ENCODE measurements at places on chromosomes 13 and 19.

- no peak for DNase-seq
Observed at GRCh38 chr13:33485247-33485646, 199.7 kb upstream of the STARD13 start.

DNA sequence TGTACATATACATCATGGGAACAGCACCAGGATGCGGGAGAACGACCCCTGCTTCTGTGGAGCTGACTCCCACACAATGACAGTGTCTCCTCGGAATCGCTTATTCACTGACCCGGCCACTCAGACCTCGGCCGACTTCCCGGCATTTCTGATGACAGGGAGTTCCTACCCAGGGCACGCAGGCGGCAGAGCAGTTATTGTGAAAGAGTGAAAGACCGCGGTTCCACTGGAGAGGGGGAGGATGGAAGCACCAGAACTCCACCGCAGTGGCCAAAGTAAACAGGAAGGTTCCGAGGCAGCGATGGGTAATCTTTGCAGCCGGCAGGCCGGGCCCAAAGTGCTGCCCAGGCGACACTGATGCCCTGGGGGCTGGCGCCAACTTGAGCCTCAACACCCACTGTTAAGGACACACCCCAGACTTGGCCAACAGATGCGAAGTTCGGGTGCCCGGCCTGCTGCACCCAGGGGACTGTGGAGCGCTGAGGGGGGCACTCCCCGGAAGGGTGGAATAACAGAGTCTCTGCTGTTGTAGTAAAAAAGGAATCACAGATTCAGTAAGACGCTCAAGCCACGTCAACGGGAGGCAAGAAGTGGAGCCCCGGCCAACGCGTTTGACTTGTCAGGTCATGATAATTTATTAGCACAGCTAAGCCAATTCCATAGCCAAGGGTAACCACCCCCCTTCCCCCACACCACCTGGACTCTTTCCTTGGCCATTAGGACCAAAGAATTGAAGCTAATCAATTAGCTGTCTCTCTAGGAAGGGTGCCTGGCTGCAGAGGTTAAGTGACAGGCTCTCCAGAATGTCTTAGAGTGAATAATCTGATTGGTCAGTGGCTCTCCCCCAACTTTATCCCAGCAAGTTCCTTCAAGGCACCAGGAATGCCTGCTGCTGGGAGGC is 5.8 kb downstream of the MLLT1 start:
- DNase-seq, result peak; percentile 67

DNA sequence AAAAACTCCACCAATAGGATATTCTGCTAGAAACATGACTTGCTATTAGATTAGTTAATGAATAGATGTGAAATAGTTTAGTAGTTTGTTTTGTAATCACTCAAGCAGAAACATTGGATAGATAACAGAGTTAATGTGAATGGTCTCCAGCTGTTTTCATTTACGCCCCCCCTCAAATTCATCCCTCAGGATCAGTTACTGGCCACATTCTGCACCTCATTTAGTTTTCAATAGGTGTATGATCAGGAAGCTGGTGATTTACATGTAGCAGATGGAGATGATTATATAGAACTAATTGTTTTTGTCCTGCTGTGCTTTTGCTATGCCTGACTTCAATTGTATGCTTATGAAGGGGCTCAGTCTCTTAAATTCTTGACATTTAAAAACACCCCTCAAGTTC is 759.0 kb downstream of the SLITRK6 start:
- DNase-seq, result no peak

DNA sequence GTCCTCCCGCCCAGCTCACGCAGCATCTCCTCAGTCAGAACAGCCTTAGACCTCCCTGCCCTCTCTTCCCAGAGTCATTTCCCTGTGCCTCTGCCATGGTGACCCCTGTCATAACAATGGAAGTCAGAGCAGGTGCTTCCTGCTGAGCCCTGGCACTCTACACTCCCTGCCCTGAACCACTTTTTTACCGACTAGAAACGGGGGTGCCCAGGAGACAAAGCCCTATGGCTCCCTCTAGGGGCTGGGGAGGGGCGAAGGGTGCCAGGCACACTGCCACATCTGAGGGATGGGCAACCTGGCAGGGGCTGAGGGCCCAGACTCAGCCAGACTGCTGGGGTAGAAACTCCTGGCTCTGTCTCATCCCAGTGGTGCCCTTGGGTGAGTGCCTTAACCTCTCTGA is 16.4 kb downstream of the ZNF574 start:
- DNase-seq, result no peak

DNA sequence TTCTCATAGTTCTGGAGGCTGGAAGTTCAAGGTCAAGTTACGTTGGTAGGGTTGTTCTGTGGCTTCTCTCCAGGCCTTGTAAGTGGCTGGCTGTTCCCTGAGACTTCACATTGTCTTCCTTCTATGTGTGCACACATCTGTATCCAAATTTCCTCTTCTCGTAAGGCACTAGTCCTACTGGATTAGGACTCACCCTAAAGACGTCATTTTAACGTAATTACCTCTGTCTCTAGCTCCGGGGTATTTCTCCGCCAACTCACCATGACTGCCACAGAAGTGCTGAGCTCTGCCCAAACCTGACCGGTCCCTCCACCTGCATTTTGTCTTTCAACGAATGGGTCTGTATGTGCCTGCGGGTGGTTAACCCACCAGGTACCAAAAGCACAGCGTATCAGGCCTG is 8.7 kb upstream of the SYDE1 start:
- no peak for DNase-seq

- DNase-seq, result no peak
Observed at GRCh38 chr13:107305178-107305577, 737.2 kb upstream of the ARGLU1 start.

GRCh38 chr13:35995136-35995535 is 136.0 kb downstream of the DCLK1 start:
- DNase-seq, result no peak

GRCh38 chr19:1017115-1017905 is 3.6 kb downstream of the TMEM259 start:
- no peak for DNase-seq

GRCh38 chr19:12289790-12290065 is 5.0 kb downstream of the ZNF44 start:
- DNase-seq, result no peak

DNA sequence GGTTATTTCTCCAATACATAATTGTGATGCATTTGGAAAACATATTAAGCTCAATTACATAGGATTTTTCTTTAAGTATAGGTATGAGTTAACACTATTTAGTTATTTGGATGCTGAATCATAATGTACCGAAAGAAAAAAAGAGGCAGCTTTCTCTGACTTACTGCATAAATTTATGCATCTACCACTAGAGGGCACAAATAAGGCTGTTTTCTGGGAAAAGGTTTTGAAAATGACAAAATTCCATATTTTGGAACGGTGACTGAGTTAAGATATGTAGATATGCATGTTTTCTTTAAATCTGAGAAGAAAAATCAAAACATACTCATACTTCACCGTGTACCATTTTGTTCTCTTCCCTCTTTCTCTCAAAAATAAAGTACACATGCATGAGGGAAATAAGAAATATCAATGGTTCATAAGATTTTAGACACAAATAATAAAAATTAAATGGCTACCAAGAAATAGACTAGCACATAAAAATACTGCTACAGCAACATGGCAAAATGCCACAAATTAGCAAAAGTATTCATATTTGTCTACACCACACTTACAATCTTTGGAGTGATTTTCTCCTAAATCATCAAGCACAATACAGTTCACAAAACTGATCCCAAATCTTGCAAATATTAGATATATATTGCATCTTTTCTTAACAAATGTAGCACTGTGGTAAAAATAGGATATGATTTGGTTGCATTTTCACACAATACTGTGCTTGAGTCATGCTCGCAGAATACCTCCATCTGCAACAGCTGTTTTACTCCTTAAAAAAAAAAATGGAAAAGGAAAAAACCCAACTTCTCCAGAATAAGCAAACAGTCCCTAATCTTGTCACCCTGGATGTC is 260.0 kb downstream of the FGF14 start:
- peak; percentile 17 for DNase-seq

DNA sequence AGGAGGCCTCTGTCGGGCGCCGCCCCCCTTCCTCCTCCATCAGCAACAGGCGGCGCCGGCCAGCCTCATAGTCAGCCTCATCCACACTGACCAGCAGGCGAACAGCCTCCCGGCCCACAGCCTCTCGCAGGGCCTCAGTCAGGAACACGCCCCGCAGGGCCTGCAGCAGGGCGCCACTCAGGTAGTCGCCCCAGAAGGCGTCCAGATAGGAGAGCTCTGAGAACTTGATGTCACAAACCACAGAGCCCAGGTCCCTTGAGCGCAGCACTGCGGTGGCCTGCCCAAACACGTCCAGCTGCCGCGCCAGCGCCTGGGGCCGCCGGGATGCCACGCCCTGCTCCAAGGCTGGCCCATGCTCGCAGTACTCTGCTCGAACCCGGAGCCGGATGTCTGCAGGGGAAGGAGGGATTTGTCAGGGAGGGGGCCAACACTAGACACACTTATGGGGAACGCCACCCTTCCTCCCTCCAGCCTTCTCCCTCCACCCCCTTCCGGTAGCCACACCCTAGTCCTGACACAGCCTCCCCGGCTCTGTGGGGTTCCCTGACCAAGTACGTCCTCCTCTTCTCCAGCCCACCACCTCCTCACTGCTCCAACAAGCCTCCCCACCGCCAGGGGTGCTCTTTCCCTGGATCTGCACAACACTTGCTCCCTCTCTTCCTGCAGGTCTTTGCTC is 17.9 kb downstream of the DEDD2 start:
- no peak for DNase-seq

DNA sequence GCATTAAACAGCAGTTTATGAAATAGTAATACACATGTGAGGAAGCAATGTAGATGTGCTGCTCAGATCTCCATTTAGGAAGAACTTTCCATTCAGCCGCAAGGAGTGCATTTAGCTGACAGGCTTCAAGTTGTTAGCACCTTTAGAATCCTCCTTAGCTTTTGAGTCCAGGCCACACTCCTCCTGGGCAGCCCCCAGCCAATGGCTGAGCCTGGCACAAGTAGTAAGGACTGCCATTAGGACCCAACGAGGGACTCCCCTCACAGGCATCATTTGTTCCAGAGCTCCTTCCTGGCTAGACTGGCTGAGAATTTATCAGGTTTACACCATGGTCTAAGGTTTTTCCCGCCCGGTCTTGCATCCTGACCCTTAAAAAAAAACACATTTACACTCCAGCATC is 201.4 kb downstream of the DIAPH3 start:
- DNase-seq, result no peak

DNA sequence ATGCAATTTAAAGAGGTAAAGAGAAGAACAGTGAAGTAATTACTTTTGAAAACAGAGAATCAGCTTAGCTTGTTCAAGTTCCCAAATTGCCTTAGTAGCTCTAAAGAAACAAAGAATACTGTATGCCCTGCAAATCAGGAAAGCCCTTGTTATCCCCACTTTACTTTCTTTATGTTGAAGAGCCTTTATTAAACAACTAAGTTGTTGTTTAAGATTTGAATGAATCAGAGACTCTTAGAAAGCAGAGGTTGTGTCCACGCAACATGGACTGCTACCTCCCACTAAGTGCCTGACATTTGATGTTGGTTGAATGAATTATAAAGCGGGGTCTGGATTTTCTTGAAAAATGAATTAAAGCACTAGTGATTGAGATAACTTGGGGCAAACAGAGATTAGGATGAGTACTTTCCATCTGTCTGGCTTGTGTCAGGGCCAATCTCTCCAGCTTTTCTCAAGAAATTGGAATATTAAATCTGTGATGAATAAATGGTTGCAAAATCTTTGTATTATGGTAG is 214.7 kb downstream of the POSTN start:
- no peak for DNase-seq

DNA sequence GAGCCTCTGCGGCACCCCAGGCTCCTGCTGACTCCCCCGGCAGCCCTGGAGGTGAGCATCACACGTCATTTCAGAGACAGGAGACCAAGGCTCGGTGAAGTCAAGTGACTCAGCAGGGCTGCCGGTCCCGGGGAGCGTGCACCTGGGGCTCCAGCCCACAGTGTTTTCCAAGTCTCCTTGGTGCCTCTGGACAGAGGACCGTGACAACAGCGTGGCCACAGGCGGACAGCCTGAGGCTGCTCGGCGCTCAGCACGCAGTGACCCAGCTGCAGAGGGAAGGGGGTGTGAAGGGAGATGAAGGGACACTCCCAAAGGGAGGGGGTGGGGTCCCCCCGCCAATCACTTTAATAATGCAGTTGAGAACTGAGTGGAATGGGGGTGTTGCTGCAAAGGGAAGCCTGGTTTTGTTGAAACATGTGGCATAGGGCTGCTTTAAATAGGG is 17.5 kb upstream of the ASPDH start:
- no peak for DNase-seq

- no peak for DNase-seq
Observed at GRCh38 chr13:20340759-20341171, 108.6 kb upstream of the GJB6 start.

- no peak for DNase-seq
Observed at GRCh38 chr19:10920288-10920655, 8.2 kb downstream of the YIPF2 start.

- DNase-seq, result no peak
Observed at GRCh38 chr13:30700364-30700763, 35.0 kb upstream of the ALOX5AP start.

DNA sequence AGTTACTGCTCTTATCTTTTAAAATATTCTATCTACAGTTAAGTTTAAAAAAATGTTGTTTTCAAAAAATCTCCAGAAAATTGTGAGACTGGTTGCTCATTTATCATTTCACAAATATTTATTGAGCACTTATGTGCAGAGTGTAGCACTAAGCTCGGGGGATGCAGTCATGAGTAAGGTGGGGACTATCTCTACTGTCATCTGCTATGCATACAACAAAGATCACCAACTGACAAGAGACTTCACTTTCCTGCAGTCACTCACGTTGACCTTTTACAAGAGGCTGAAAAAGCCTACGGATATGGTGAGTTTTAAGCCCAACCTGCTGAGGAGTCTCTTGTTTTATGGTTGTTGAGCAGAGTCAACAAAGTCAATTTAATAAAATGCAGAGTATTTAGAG is 392.5 kb downstream of the KLF12 start:
- DNase-seq, result no peak

DNA sequence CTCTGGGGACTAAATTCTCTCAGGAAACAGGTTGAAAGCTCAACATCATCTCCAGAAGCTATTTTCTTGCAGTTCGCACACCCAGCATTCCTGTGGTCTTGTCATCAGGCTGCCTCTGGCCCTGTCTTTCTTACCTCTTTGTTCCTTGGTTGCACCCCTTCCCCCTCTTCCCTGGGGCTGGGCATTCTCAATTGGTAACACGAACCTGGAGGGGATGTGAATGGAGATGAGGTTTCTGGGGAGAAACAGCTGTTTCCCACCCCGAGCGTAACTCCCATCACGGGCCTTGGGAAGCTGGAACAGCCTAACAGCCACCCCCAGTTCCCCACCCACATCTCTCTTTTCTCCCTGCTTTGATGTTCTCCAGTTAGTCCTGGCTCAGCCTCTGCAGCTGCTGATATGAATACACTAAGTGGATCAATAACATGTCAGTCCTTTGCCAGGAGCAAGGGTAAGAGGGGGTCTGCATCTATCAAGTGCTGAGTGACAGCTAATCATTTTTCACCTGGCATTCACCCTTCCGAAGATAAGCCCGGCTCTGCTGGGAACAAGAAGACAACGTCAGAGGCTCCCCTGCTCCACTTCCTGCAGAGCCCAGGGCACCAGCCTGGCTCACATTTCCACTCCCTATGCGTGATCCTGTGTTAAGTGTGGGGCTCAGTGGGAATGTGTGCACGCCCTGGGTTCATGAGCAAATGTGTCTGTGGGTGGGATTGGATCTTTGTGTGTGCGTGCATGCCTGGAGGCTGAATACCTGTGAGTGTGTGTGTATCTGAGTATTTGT is 74.0 kb upstream of the KCTD15 start:
- DNase-seq, result no peak
